ENCODE measurements at places on chromosomes 16 and 17. TPM values are rescaled to one million over a fixed set of nuclear protein-coding genes. Genes with fewer than 3 reads are reported as not detected.

CA5A gene
- total RNA-seq = not detected

VTN gene
- 0.57 TPM for total RNA-seq

PNMT gene
- total RNA-seq = not detected

MT1G gene
- total RNA-seq = 41.0 TPM

HOXB1 gene
- not detected for total RNA-seq

ABCA10 gene
- 0.46 TPM for total RNA-seq

CETP gene
- total RNA-seq = not detected

B4GALNT2 gene
- total RNA-seq = not detected

SOX8 gene
- 0.39 TPM for total RNA-seq

TBC1D26 gene
- total RNA-seq = 0.26 TPM

WNK4 gene
- 0.55 TPM for total RNA-seq

NPIPB9 gene
- total RNA-seq = 1.2 TPM
